Left ventricle myocardium inferior (tissue), 1 donor: ENCODE measurements at places on chromosomes 12 and 14. TPM values are rescaled to one million over a fixed set of nuclear protein-coding genes. Genes with fewer than 3 reads are reported as not detected.

GRCh38 chr14:103347091-103347815 lies 13.2 kb downstream of the EIF5 start:
- no peak for DNase-seq

GRCh38 chr12:120668868-120669840 lies 17.8 kb upstream of the MLEC start:
- DNase-seq = no peak

GRCh38 chr12:132574271-132574996 lies 35.9 kb downstream of the LRCOL1 start:
- DNase-seq = no peak

Gene TAMALIN
- total RNA-seq = 20.0 TPM

DNA sequence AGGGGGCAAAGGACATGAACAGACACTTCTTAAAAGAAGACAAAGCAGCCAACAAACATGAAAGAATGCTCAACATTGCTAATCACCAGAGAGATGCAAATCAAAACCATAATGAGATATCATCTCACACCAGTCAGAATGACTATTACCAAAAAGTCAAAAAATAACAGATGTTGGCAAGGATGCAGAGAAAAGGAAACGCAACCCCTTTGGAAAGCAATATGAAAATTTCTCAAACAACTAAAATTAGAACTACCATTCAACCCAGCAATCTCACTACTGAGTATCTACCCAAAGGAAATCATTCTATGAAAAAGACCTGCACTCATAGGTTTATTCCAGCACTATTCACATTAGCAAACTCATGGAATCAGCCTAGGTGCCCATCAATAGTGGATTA lies 25.6 kb downstream of the MDM1 start:
- no peak for DNase-seq

DNA sequence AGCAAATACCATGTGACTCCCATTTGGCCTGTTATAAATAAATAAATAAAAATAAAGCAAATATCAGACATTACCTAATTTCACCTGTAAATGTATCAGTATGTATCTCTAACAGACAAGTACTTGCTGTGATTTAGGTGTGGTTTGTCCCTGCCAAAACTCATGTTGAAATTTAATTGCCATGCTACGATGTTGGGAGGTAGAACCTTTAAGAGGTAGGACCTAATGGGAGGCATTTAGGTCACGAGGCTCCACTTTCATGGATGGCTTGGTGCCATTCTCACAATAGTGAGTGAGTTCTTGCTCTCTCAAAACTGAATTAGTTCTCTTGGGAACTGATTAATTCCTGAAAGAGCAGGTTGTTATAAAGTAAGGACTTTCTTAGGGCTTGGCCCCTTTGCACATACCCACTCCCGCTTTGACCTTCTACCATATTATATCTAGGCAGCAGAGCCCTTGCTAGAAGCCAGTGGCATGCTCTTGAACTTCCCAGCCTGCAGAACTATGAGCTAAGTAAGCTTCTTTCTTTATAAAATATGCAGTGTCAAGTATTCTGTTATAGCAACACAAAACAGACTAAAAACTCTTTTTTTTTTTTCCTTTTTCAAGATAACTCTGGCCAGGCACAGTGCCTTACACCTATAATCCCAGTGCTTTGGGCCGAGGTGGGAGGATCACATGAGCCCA lies 26.0 kb downstream of the VEZT start:
- no peak for DNase-seq

- no peak for DNase-seq
Measured at GRCh38 chr12:58757422-58757821, 162.9 kb downstream of the LRIG3 start.

DNA sequence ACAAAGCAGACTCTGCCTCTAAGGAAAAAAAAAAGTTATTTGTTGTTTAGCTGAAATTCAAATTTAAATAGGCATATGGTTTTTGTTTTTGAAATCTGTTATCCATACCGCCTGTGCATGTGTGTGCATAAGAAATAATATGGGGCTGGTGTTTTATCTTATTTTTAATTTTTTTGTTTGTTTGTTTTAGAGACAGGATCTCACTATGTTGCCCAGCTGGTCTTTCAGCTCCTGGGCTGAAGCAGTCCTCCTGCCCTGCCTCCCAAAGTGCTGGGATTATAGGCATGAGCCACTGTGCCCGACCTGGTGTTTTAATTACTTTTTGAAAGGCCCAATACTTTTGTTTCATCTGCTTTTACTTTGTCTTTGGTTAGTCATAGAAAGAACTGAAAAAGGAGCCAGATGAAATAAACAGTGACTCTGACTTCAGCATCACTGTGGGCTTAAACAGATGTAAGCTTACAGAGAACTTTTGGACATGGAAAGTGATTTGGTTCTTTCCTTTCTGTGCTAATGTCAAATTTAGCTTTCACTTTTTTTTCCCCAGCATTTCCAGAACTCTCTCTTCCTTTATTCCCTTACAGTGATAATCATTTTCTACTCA lies 37.2 kb downstream of the SUPT16H start:
- no peak for DNase-seq
